Sciatic nerve (tissue), 2 donors: ENCODE measurements at places on chromosomes 12 and 14.

GRCh38 chr12:13144266-13144828 is 40.9 kb upstream of the GSG1 start:
- DNase-seq, result no peak

DNA sequence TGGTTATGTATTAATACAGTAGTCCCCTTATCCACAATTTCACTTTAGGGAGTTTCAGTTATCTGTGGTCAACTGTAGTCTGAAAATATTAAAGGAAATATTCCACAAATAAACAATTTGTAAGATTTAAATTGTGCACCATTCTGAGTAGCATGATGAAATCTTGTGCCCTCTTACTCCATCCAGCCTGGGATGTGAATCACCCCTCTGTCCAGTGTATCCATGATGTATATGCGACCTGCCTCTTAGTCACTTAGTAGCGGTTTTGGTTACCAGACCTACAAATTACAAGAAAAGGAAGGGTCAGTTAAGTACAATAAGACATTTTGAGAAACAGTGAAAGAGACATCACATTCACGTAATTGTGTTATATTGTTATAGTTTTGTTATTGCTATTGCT is 39.9 kb upstream of the MDGA2 start:
- no peak for DNase-seq

DNA sequence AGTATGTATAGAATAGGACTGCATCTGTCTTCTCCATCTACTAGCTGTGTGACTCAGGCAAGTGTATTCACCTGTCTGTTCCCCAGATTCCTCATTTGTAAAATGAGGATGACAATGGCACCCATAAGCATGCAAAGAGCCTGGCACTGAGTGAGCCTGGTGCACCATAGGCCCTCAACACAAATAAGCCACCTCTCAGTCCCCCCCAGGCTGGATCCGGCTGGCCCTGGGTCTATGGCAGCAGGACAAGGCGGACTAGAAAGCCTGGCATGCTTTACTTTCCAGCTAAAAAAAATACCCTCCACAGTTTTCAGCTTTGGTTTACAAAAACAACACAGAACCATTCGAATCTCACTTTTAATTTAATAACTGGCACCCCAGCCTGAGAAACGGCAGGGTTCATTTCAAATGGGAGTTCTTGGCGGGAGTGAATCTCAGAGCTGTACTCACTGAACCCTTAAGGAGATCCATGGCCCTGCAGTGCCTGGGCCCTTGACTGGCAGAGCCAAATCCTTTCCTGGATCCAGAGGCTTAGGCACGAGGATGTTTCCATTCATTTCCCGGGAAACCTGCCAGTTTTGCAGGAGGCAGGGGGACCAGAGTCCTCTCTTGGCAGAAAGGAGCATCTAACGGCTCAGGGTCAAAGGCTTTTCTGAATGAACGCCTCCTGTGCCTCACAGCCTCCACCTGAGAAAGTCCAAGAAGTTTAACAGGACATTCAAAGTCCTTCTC is 17.7 kb downstream of the SYNE3 start:
- no peak for DNase-seq

DNA sequence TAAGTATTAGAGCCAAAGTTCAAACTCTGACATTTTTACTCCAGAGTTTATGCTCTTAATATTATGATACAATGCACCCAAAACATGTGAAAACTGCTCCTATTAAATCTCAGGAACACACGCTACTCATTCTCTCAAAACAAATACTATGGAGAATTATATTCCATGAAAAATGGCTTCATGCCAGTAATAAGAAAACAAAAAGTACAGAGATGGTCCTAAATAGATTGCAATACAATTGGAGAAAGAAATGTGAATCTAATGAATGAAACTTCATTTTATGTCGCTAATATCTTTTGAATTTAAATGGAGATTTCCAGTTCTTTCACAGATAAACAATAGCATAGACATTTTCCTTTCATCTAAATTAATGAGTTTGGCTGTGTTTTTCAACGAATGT is 384.3 kb downstream of the ADAMTS20 start:
- no peak for DNase-seq

DNA sequence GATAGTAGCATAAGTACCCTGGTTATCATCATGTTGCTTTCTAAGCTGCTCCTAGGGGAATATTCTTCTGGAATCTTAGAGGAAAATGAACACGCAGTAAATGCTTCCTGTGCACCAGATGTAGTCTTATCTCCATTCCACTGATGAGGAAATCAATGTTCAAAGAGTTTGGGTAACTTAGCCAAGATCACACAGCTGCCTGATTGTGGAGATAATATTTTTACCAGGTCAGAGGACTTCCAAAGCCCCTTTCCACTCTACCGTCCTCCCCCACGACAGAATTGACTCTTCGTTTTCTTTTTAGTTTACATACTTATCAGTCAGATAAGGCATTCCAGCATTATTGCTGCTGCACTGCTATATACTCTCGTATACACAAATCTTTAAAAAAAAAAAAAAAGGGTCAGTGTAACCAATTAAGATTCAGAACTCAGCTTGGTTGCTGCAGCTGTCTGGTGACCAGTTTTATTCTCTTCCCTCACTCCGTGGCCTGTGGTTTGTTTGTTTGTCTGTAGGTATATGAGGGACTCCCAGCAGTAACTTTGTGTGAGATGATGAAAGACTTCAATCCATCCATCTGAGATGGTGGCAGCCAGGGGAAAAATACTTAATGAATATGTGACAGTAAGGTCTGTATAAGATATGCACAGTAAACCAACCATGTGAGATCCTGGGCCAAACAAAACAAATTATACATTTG is 110.5 kb downstream of the TGFB3 start:
- DNase-seq, result no peak

DNA sequence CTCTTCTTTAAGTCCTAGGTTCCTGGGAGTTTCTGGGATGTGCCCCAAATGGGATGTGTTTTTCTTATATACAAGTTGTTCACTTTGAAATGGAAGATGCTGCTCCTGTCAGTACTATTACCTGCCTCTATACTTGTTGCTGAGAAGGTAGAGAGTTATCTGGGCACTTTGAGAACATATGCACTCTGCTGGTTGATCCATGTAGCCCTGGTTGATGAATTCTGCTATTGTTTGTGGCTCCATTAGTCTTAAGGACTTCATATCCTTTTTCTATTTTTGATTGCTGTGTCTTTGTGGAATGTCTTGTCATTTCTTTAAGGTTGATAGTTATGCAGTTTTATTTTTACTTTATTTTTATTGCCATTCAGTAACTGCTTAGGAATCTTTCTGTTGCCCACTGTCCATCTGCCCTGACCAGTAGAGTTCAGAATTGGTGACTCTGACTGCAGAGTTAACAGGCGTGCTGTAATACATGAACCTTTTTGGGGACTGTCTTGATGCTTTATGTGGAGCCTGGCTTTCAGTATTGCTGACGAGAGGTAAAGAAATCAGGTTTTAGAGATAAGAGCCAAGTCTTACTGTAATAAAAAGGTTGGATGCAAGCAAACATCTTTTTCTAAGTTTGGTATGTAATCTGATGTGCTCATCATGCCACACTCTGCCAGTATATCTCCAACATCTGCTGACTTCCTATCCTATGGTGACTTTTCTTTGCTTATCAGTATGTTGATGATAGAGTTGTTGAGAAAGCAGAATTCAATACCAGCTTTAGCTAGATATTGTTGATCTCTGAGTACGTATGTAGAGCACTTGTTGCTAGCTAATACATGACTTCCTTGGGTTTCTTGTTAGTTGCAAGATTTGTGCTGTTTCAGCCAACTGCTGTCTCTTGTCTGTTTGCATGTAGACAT is 1.6 kb downstream of the GMPR2 start:
- no peak for DNase-seq

- no peak for DNase-seq
These were observed 4.4 kb upstream of the FUT8 start for GRCh38 chr14:65408113-65408512.

DNA sequence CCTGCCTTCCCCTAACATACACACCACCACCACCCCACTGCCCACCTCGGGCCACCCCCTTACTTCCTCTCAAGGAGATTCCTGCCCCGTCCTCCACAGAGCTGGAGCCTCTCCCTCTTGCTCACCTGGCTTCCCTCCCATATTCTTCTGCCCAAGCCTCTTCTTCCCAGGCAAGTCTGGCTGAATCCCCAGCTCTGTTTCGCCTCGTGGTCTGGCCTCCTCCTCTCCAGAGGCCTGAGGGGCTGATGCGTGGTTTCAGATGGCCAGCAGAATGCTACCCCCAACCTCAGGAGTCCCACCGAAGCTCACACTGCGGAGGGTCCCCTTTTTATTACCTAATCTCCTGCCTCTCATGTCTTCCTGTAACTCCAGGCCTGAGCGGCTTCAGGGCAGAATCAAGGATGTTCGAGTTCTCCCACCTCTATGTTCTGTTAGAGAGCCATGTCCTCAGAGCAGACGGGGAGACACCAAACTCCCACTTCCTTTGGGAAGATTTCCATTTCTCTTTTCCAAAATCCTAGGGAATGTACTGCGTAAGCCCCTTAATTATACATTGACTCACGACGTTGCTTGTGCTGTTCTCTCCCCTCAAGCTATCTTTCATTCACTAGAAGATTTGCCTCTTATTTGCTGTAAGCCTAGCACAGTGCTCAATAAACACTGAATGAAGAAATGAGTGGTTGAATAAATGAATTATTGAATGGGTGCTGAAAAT is 33.9 kb upstream of the LTBP2 start:
- no peak for DNase-seq

DNA sequence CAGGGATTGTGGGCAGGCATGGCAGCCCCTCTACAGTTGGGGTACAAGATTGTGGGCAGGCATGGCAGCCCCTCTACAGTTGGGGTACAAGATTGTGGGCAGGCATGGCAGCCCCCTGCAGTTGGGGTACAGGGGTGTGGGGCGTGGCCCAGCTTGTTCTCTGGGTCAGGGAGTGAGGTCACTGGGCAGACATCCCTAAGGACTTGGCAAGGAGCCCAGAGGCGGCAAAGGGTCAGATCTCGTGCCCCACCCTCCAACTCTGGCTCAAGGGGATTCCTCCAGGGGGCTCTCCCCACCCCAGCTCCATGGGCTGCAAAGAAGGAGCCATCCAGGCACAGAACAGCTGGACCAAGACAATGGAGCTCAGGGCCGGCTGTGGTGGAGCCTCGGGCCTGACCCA is 25.8 kb upstream of the NUDT14 start:
- DNase-seq, result no peak

DNA sequence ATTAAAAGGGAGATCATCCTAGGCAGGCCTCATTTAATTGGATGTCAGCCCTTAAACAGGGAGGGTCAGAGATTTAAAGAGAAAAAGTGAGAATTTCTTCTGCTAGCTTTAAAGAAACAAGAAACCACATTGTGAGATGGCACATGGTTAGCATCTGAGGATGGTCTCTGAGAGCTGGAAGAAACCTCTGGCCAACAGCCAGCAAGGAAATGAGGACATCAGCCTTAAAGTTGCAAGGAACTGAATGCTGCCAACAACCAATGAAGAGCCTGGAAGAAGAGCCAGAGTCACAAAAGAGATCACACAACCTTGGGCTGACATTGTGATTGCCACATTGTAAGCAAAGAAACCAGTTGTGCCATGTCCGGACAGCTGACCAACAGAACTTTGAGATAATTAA is 17.5 kb upstream of the FAR2 start:
- DNase-seq, result no peak

DNA sequence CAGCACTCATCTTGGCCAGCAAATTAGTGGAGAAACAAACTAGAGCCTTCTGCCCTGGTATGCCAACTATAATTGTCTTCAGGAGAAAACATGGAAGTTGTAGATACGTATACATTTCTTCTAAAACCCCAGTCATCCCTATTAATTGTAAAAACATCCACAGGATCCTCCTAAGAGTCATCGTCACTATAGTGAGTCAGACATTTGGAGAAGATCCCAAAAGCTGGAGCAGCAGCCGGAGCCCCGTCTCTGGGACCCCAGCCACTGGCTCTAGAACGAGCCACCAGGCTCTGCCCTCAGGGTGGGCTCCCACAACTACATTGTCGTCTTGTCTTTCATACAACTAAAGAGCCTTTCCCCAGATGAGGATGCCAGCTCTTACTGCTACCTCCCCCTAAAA is 15.5 kb downstream of the PRKAB1 start:
- no peak for DNase-seq

DNA sequence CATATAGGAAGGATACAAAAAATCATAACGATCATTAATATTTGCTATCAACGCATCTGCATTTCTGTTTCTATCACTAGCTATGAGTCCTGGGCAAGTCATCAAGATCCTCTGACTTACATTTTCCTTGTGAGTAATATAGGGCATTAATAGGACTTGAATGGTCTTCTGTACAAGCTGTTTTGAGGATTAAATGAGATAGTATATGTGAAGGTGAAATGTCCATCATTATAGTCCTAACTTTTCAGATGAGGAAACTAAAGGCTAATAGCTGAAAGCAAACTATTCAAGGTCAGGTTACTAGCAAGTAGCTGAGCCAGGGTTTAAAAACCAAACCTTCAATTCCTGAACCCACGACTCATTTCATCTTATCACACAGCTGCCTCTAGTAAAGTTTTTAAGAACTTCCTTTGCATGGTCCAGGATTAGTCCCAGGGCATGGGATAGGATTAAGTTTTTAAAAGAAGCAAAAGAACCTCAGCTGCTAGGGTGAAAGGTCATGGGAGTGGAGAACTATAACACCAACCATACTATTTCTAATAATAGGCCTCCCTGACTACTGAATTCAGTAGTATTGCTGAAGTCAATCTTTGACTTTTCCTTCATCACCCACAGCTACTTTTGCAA is 101.4 kb upstream of the ADAMTS20 start:
- no peak for DNase-seq

GRCh38 chr14:55721353-55721752 is 141.3 kb downstream of the KTN1 start:
- DNase-seq, result no peak

DNA sequence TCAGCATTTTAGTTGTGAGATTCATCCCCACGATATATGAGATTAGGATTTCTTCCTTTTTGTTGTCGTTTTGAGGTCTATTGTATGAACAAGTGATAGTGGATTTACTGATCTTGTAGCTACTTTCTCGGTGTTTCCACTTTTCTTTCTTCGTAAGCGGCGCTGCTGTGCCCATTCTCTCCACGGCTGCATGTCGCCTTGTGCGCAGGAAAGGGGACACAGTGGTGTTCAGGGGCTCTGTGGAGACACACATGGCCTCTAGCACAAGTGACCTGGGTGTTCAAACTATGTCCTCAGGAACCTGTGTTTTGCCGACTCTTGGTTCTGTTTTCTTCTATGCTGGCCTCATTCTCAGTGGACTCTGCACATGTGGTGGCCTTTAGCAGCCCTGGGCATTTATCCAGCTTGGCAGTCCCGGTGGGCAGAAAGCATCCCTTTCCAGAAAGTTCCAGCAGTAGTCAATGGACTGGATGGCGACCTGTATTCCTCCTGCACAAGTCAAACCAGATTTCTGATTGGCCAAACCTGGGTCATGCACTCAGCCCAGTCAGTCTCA is 18.7 kb downstream of the CKAP4 start:
- DNase-seq, result no peak

DNA sequence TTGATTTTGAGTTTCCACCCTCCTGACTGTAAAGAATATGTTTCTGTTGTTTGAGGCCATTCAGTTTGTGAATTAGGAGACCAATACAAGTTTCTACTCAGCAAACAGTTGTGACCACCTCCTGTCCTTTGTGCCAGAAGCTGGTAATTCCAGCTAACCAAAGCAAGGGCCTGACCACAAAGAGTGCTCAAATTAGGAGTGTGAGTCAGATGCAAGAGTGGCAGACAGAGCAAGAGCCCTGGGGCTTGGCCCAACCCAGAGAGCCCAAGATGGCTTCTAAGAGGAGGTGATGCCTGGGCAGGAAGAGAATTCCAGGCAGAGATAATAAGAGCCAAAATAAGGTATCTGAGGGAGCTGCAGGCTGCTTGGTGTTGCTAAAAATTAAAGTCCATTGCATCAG is 77.7 kb upstream of the C14orf132 start:
- DNase-seq, result no peak

GRCh38 chr12:69570000-69570516 is 15.2 kb upstream of the CCT2 start:
- no peak for DNase-seq
